Lower leg skin (tissue), 4 donors: ENCODE measurements at places on chromosomes 3 and 15. TPM values are rescaled to one million over a fixed set of nuclear protein-coding genes. Genes with fewer than 3 reads are reported as not detected.

The IMPG2 gene
- total RNA-seq: 0.11 TPM

The CHL1 gene
- total RNA-seq: 45.3 TPM

The TNIK gene
- total RNA-seq: 0.72 TPM

The CCR9 gene
- 0.25 TPM for total RNA-seq

GRCh38 chr3:59290358-59290757 lies 240.5 kb upstream of the CFAP20DC start:
- no peak for DNase-seq

- no peak for DNase-seq
Measured at GRCh38 chr15:48565560-48566482, 79.7 kb downstream of the FBN1 start.

- DNase-seq: no peak
Measured at GRCh38 chr3:137944593-137944992, 65.4 kb upstream of the CLDN18 start.

GRCh38 chr3:158091531-158091930 lies 14.7 kb downstream of the SHOX2 start:
- DNase-seq: no peak

DNA sequence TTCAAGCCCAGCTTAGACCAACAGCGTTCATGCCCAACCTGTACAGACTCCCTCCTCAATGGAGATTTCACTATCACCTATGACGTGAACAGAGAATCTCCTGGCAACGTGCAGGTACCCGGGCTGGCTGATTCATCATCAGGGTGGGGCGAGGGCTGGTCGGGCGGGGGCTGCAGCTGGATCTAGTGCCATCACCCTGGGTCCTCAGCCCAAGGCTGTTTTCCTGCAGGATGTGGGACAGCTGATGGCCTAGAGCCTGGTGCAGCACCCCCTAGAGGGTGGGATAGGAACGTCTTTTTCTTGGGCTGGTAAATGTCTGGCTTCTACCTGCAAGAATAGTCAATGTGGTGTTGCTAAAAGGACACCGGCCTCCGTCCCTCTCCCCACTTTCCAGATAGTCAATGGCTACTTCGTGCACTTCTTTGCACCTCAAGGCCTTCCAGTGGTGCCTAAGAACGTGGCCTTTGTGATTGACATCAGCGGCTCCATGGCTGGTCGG lies 4.4 kb downstream of the ITIH3 start:
- DNase-seq: no peak

GRCh38 chr3:126040386-126040785 lies 43.5 kb downstream of the SLC41A3 start:
- no peak for DNase-seq

DNA sequence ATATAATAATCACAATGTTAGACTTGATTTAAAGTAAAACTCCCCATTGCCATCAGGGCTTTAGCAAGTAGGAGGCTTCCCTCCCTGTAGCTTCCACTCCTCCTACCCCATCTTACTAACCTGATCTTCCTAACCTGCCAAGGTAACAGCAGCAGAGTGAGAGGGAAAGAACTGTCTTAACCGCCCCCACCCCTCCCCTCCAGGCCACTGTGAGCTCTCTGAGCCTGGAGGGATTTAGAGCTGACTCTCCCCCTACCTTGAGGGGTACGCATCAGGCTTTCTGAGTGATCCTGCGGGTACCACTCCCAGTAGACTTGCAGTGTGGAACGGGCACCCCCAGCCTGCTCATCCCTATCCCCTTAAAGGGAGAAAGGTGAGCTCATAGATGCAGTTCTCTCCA lies 11.4 kb upstream of the PRSS50 start:
- DNase-seq: peak; percentile 56

DNA sequence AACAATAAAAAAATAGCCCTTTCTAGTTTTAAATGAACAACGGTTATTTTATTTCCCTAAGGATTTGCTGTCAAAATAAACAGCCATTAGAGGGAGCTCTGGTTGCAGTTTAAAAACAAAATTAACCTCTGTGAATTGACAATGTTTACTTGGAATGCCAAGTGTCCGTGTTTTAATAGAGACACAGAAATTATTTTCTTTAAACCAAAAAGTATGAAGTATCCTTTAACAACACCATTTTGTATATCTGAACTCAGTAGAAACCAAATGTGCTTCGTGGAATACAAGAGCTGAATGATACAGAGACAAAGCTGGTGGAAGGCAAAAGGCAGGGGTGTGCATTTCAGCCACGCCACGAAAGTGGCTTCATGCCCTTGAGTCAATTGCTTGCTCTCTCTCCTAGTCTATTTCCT lies 74.4 kb downstream of the MOBP start:
- no peak for DNase-seq

DNA sequence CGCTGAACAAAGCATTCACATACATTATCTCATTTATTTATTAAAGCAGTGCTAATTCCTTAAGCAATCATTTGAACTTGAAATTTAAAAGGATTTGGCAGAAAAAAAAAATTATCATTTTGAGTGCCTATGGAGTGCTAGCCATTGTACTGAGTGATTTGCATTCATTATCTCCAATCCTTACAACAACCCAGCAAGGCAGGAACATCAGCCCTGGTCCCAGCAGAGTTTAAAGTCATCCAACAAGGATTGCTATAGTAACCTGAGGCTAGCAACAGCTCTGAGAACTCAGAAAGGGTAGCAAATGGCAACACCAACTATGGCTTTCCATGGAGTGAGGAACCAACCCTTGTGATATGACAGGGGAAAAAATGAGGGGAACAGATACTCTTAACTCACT lies 237.6 kb upstream of the SETMAR start:
- DNase-seq: no peak

DNA sequence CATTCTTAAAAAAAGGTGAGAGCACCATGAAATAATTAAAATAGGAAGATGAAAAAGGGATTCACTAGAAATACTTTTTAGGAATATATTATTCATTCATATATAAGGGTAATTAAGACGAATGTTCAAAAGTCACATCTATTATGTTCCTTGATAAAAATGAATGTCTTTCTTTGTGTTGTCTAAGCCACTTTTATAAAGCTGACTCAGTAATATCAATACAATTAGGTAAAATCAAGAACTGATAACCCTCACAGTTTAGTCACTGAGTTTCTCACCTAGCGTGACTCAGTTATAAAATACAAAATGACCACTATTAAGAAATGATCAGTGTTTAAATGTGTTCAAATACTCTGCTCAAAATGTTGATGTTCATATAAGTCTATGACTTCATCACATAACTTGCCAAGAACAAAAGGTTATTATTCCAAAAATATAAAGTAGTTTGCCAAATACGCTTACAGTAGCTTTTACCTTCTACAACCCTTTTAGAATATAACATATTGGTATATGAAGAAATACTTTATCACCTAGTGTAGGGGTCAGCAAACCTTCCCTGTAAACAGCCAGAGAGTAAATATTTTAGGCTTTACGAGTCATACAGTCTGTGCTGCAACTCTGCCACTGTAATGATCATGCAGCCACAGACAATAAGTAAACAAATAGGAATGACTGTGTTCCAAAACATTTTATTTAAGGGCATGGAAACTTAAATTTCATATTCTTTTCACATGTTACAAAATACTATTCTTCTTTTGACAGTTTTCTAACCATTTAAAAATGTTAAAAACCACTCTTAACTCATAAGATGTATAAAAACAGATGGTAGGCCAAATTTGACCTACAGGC lies 369.8 kb downstream of the TBC1D5 start:
- DNase-seq: no peak

GRCh38 chr3:127651516-127652172 lies 21.1 kb upstream of the ABTB1 start:
- no peak for DNase-seq

DNA sequence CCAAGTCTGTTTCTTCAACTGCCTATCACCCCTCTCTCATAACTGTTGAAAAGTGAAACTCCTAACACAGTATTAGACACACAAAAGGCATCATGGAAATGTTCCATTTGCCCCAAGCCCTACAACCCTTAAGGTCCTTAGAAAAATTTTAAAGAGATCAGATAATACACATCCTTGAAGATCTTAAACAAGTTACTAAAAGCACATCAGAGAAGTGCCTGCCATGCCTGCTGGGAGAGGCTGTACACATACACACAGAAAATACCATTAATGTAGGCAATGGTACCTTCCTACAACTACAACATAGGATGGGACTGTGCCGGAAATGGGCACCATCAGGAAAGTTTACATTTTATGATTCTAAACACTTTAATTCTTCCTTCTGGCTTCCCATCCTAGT lies 3.3 kb downstream of the ADAM10 start:
- DNase-seq: no peak

DNA sequence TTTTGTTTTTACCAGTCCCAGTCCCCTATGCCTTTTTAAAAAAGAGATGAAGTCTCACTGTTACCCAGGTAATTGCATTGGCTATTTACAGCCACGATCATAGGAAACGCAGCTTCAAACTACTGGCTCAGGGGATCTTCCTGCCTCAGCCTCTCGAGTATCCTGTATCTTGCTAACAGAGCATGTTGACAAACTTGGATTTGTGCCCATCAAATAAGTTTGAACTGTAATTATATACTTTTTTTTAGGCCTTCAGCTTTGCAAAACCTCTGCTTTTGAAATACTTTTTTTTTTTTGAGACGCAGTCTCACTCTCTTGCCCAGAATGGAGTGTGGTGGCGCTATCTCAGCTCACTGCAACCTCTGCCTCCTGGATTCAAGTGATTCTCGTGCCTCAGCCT lies 3.0 kb upstream of the EDEM1 start:
- no peak for DNase-seq
